ENCODE measurements at places on chromosomes 4 and X. TPM values are rescaled to one million over a fixed set of nuclear protein-coding genes. Genes with fewer than 3 reads are reported as not detected.

DNA sequence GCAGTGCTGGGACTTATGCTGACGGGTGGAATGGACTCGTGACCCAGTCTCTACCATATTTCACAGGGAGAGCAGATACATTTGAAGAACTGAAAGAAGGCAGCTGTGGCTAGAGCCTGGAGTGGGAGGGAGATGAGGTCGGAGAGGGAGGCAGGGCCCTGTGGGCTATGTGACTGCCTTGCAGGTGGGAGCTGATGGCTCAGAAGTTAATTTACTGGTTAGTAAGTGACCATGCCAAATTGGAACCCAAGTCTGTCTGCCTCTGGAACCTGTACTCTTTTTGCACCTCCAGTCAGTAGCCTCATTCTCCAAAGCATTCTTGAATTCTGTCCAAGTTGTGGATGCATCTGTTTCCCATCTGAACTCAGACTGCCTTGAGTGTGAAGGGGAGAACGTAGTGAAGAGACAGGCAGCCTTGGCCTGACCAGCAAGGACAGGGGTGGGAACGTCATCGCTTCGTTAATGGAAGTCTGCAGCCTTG is 92.3 kb downstream of the REPS2 start:
- H3K27ac ChIP-seq: peak overlapping the region; percentile 52
- no peaks in the 10 kb centered on the region for H3K36me3 ChIP-seq
- no peak overlapping the region for H3K4me3 ChIP-seq
- peaks cover 2% of the 10 kb centered on the region for H3K4me1 ChIP-seq

Gene PLP1
- 2.2 TPM for total RNA-seq

GRCh38 chr4:125529071-125529470 is 214.3 kb downstream of the FAT4 start:
- H3K36me3 ChIP-seq: no peaks in the 10 kb centered on the region
- H3K27ac ChIP-seq: no peak overlapping the region
- H3K27me3 ChIP-seq: no peaks in the 10 kb centered on the region
- H3K4me3 ChIP-seq: no peak overlapping the region

- H3K27me3 ChIP-seq: no peaks in the 10 kb centered on the region
- H3K27ac ChIP-seq: no peak overlapping the region
- H3K4me1 ChIP-seq: no peaks in the 10 kb centered on the region
- no peaks in the 10 kb centered on the region for H3K36me3 ChIP-seq
Observed at GRCh38 chr4:62004881-62005280, 804.8 kb downstream of the ADGRL3 start.

Gene CFP
- 0.72 TPM for total RNA-seq

DNA sequence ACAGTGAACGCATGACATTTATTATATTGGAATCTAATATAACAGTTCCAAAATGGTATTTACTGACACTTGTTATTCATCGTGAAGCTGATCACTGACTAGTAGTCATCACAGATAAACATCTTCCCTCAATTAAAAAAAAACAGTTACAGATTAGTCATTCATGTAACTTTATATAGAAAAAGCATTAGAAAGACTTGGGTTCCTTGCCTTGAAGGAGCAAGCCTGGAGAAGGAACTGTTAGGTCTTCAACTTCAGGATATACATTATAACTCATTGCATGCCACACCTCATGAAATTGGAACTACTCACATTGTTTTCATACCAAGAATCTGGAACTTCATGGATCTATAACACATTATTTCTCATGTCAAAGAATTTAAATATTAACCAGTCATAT is 317.7 kb downstream of the CCSER1 start:
- no peak overlapping the region for H3K27ac ChIP-seq
- no peaks in the 10 kb centered on the region for H3K27me3 ChIP-seq
- H3K4me1 ChIP-seq: no peaks in the 10 kb centered on the region
- H3K4me3 ChIP-seq: no peak overlapping the region

DNA sequence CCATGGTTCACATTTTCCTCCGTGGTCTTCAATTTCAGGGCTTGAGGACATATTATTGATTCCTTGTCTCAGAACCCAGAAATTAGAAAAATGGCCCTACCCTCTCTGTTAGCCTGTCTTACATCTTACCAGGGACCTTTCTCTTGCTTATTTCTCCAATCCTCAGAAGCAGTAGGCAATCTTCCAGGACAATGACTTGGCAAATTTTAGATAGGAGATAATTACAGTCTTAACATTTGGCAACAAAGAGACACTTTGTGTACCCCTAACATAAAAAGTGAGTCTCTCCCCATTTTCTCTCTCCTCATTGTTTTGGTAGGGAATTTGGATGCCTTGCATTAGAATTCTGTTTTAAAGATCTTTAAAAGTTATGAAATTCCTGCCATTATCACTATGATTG is 778.1 kb upstream of the SLIT2 start:
- no peaks in the 10 kb centered on the region for H3K36me3 ChIP-seq
- no peaks in the 10 kb centered on the region for H3K27me3 ChIP-seq
- no peak overlapping the region for H3K4me3 ChIP-seq

- H3K4me3 ChIP-seq: no peak overlapping the region
- no peaks in the 10 kb centered on the region for H3K4me1 ChIP-seq
- no peak for DNase-seq
- H3K27me3 ChIP-seq: no peaks in the 10 kb centered on the region
Observed at GRCh38 chrX:5113128-5113527, 1115.5 kb downstream of the NLGN4X start.

Gene MAGIX
- total RNA-seq: 1.4 TPM

Gene GPR82
- 0.12 TPM for total RNA-seq

- H3K36me3 ChIP-seq: no peaks in the 10 kb centered on the region
- no peak overlapping the region for H3K27ac ChIP-seq
- H3K4me3 ChIP-seq: no peak overlapping the region
- no peaks in the 10 kb centered on the region for H3K27me3 ChIP-seq
Observed at GRCh38 chr4:184028561-184029374, 123.7 kb downstream of the STOX2 start.

- no peaks in the 10 kb centered on the region for H3K36me3 ChIP-seq
- H3K27ac ChIP-seq: no peak overlapping the region
- no peaks in the 10 kb centered on the region for H3K27me3 ChIP-seq
Observed at GRCh38 chr4:77703666-77704065, 98.0 kb downstream of the CXCL13 start.

Gene VCX3A
- total RNA-seq: not detected

Gene CT45A2
- not detected for total RNA-seq

DNA sequence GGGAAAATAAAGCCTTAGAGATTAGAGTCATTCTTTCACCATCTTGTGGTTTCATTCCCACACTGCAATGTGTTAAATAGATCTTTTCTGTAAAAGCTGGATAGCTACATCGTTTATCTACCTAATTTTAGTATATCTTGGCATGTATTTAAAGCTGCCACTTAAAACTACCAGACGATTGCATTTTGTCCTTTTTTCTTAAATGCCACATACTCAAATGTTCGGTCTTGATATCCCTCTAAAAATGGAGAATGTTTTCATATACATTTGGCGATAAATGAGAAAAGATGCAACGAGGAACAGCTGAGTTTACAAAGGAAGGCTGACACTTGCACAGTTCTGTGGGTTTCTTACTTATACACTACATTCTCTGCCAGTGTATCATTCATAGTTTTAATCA is 148.3 kb downstream of the CENPC start:
- no peaks in the 10 kb centered on the region for H3K4me1 ChIP-seq
- no peak for DNase-seq
- H3K36me3 ChIP-seq: no peaks in the 10 kb centered on the region
- H3K4me3 ChIP-seq: no peak overlapping the region
- H3K27me3 ChIP-seq: no peaks in the 10 kb centered on the region

Gene ZNF674
- 11.5 TPM for total RNA-seq

DNA sequence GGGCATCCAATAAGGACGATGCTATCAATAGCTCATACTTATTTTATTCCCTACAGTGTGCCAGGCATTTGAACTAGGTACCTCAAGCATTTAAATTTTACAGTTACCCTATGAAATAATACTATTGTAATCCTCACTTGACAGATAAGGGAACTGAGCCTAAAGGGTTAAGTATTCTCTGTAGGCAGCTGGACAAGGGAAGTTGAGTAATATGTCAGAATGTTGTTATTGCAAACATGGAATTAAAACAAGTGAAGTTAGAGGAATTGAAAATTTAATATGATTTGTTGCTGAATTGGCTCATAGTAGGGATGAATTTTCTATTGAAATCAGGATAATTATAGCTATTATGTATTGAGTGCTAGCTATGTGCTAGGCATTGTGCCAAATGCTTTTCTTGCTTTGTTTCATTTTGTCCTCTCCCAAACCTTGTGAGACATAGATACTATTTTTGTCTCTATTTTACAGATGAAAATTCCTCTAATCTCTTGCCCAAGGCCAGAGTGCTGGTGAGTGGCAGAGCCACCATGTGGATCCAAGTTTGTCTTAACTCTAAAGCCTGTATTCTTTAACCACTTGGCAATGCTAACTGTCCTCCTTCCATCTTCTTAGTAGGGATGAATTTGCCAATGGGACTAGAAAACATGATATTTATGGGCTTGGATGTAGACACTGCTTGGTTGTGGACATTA is 58.1 kb downstream of the TMEM164 start:
- H3K4me1 ChIP-seq: no peaks in the 10 kb centered on the region
- DNase-seq: no peak

Gene HS6ST2
- 11.4 TPM for total RNA-seq

DNA sequence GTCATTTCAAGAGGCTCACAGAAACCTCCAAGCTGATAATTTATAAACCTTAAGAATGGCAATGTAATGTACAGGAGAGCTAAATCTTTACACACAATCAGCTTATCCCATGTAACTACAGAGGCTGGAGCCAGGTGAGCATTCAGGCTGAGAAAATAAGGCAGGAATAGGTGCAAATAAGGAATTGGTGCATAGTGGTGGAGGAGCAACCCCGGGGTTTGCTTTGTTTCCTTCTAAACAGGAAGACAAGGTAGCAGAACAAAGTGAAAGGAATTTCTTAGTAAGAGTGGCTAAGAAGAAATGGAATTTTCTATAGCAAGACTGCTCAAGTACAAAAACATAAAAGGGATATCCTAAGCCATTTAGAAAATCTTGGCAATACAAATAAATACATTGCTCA is 82.4 kb downstream of the NR3C2 start:
- no peak overlapping the region for H3K4me3 ChIP-seq
- no peaks in the 10 kb centered on the region for H3K4me1 ChIP-seq
- no peaks in the 10 kb centered on the region for H3K36me3 ChIP-seq
- no peaks in the 10 kb centered on the region for H3K27me3 ChIP-seq

- no peak for DNase-seq
- no peak overlapping the region for H3K27ac ChIP-seq
- no peaks in the 10 kb centered on the region for H3K36me3 ChIP-seq
- no peak overlapping the region for H3K4me3 ChIP-seq
- no peaks in the 10 kb centered on the region for H3K4me1 ChIP-seq
- no peaks in the 10 kb centered on the region for H3K27me3 ChIP-seq
Observed at GRCh38 chr4:141065872-141066271, 67.4 kb downstream of the RNF150 start.

DNA sequence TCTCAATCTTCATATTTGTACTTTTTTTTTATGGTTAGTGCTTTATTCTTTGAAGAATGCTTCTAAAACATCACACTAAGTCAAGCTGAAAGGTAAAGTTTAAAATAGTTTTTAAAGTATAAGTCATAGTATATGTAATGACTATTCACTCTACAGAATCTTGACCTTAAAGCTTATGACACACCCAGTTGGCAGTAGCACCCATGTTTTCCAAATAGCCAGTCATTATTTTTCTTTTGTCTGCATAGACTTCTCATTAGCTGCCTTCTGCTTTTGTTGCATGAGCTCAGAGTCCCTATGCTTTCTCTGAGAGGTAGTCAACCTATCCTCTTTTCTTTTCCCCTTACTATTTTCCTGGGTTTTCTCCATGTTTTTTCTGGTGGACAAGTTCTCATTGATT is 231.5 kb downstream of the PCDH18 start:
- H3K4me1 ChIP-seq: no peaks in the 10 kb centered on the region
- no peak overlapping the region for H3K27ac ChIP-seq
- H3K36me3 ChIP-seq: no peaks in the 10 kb centered on the region
- H3K27me3 ChIP-seq: no peaks in the 10 kb centered on the region
- no peak overlapping the region for H3K4me3 ChIP-seq

- no peak for DNase-seq
- H3K27me3 ChIP-seq: no peaks in the 10 kb centered on the region
- peaks cover 6% of the 10 kb centered on the region for H3K4me1 ChIP-seq
- H3K4me3 ChIP-seq: no peak overlapping the region
Observed at GRCh38 chr4:185570727-185571126, 35.4 kb upstream of the PDLIM3 start.

Gene PRPS1
- total RNA-seq: 32.2 TPM

GRCh38 chrX:138018145-138018799 is 452.3 kb downstream of the ZIC3 start:
- H3K4me1 ChIP-seq: no peaks in the 10 kb centered on the region
- no peak for DNase-seq
- no peaks in the 10 kb centered on the region for H3K36me3 ChIP-seq

GRCh38 chr4:173426064-173426463 is 27.1 kb upstream of the SCRG1 start:
- no peak overlapping the region for H3K27ac ChIP-seq
- no peaks in the 10 kb centered on the region for H3K4me1 ChIP-seq
- H3K36me3 ChIP-seq: no peaks in the 10 kb centered on the region
- no peak overlapping the region for H3K4me3 ChIP-seq
- no peaks in the 10 kb centered on the region for H3K27me3 ChIP-seq
- no peak for DNase-seq

- H3K36me3 ChIP-seq: no peaks in the 10 kb centered on the region
- no peak overlapping the region for H3K4me3 ChIP-seq
- no peaks in the 10 kb centered on the region for H3K27me3 ChIP-seq
- DNase-seq: no peak
Observed at GRCh38 chr4:59200992-59201391, 1999.1 kb upstream of the ADGRL3 start.

- no peak overlapping the region for H3K4me3 ChIP-seq
- DNase-seq: no peak
- H3K27ac ChIP-seq: no peak overlapping the region
- no peaks in the 10 kb centered on the region for H3K27me3 ChIP-seq
- no peaks in the 10 kb centered on the region for H3K36me3 ChIP-seq
- H3K4me1 ChIP-seq: no peaks in the 10 kb centered on the region
Observed at GRCh38 chrX:124475358-124475757, 129.0 kb downstream of the SH2D1A start.

GRCh38 chrX:24355095-24355494 is 5.3 kb upstream of the SUPT20HL1 start:
- no peak overlapping the region for H3K27ac ChIP-seq
- H3K4me3 ChIP-seq: no peak overlapping the region
- no peaks in the 10 kb centered on the region for H3K4me1 ChIP-seq
- H3K27me3 ChIP-seq: no peaks in the 10 kb centered on the region
- DNase-seq: no peak

Gene ANAPC4
- 106 TPM for total RNA-seq

GRCh38 chrX:100931218-100931924 is 2.7 kb upstream of the XKRX start:
- H3K4me1 ChIP-seq: no peaks in the 10 kb centered on the region
- no peak for DNase-seq
- H3K4me3 ChIP-seq: no peak overlapping the region

GRCh38 chrX:39528161-39528916 is 569.4 kb downstream of the BCOR start:
- H3K27ac ChIP-seq: no peak overlapping the region
- no peaks in the 10 kb centered on the region for H3K36me3 ChIP-seq
- no peaks in the 10 kb centered on the region for H3K4me1 ChIP-seq
- no peak overlapping the region for H3K4me3 ChIP-seq
- no peaks in the 10 kb centered on the region for H3K27me3 ChIP-seq

Gene PRR32
- not detected for total RNA-seq

Data from ovary (tissue), 10 donors.